ENCODE measurements at places on chromosomes 5 and 9.

GRCh38 chr5:38423276-38424147 lies 132.9 kb downstream of the LIFR start:
- no peak for DNase-seq

DNA sequence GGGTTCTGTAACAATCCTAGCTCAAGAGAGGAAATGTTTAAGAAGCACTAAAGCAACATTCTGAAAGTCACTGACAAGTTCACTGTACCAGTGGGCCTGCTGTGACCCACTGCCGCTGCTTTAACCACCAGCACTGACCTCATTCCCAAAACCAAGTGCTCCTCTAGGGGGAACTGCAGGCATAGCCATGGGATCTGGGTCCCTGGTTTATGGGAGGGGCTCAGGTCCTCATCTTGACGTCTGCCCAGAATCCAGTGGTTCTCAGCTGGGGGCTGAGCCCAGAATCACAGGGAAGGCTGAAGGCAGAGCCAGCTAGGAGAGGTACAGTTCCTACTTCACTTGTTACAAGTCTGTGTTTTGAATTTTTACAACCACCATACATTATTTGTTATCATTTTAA lies 36.1 kb upstream of the SLC2A8 start:
- DNase-seq, result no peak

GRCh38 chr9:112032743-112033142 lies 136.1 kb downstream of the UGCG start:
- no peak for DNase-seq

DNA sequence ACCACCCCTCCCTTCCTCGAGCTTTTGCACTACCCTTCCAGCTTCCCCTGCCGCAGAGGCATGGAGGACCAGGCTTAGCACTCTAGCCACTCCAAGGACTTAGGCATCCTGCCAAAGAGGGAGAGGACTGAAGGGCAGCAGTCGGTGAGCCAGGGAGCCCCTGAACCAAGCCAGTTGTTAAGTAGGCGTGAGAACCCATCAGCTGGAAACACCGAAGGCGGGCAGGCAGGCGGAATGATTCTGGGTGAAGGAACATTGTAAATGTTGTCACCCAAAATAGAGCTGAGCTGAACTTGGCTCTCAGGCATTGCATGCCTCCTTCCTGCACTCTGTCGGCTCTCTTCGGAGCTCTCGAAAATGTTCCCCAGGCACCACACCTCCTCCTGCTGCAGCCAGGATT lies 42.8 kb downstream of the NRG2 start:
- DNase-seq, result no peak

DNA sequence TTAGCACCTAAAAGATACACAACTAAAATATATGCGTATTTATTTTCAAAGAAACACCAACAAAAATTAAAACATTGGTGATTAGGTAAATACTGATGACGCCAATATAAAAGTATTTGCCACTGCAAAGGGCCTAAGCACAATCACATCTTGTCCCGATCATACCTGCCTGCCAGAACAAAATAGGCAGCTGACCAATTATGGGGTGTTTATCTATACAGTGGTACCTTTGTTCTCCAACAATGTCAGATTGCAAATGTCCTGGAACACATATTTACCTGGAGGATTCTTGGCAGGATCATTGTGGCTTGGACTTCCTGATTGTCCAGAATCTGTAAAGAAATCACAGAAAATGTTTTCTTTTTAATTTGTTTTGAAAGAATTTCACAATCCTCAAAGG lies 134.5 kb downstream of the NFIB start:
- no peak for DNase-seq

Data from activated CD4-positive, alpha-beta T cell treated with anti-CD3 and anti-CD28 coated beads, Interleukin-2, amount 50 U/mL, for 16 hours (primary cell).